Glutamatergic neuron (in vitro differentiated cells): ENCODE measurements at places on chromosomes 7 and 10. TPM values are rescaled to one million over a fixed set of nuclear protein-coding genes. Genes with fewer than 3 reads are reported as not detected.

GJD4 gene
- not detected for total RNA-seq

ZPBP gene
- not detected for total RNA-seq

CLCN1 gene
- 0.56 TPM for total RNA-seq

PIK3CG gene
- not detected for total RNA-seq

HOXA2 gene
- not detected for total RNA-seq

CYP26A1 gene
- total RNA-seq, result 4.2 TPM

MACC1 gene
- 0.29 TPM for total RNA-seq

BRI3 gene
- total RNA-seq, result 176 TPM

RP9 gene
- total RNA-seq, result 26.4 TPM

COMMD3 gene
- total RNA-seq, result 31.7 TPM

PRPS1L1 gene
- not detected for total RNA-seq

LHPP gene
- total RNA-seq, result 6.0 TPM

TMEM140 gene
- total RNA-seq, result not detected

TFR2 gene
- 5.1 TPM for total RNA-seq

RABGEF1 gene
- total RNA-seq, result 14.1 TPM

NXPH1 gene
- 3.8 TPM for total RNA-seq

BTBD16 gene
- total RNA-seq, result 0.98 TPM

CCDC146 gene
- total RNA-seq, result 3.7 TPM

UNCX gene
- total RNA-seq, result 106 TPM

CAV2 gene
- total RNA-seq, result 1.7 TPM

SCIN gene
- total RNA-seq, result not detected

PDCD4 gene
- 149 TPM for total RNA-seq
